NCI-H446 treated with DMSO at 0.1 percent for 48 hours (cell line): ENCODE measurements at places on chromosomes 1 and 21.

DNA sequence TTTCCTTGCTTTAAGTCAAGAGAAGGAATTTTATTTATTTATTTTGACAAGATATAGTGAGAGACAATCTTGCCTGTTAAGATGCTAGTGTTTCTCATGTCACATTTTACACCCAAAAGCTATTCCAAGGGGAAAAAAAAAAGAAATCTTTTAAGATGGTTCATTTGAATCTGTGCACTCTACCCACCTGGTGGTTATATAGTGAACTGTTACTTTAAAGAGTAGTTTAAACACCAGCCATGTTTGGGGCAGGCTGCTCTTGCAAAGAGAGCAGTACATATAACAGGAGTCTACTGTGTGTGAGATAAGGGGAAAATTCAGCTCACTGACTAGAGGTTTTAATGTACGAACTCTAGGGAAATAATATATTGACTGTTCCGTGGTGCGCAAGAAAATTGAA is 3.3 kb upstream of the ELAVL4 start:
- DNase-seq: no peak

DNA sequence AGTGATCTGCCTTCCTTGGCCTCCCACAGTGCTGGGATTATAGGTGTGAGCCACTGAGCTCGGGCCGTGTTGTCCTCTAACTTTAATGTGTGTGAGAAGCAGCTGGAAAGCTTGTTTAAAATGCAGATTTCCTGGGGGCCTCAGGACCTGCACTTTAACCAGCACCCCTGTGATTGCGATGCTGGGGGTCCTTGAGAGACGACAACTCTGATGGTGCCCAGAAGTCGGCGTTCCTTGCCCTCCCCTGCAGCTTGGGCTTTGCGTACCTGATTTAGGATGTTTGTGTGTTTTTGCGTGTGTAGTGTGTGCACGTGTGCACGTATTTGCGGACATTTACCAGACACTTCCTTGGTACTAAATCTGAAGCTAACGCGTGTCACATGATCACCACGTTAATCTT is 10.9 kb downstream of the IFNGR2 start:
- DNase-seq: no peak

DNA sequence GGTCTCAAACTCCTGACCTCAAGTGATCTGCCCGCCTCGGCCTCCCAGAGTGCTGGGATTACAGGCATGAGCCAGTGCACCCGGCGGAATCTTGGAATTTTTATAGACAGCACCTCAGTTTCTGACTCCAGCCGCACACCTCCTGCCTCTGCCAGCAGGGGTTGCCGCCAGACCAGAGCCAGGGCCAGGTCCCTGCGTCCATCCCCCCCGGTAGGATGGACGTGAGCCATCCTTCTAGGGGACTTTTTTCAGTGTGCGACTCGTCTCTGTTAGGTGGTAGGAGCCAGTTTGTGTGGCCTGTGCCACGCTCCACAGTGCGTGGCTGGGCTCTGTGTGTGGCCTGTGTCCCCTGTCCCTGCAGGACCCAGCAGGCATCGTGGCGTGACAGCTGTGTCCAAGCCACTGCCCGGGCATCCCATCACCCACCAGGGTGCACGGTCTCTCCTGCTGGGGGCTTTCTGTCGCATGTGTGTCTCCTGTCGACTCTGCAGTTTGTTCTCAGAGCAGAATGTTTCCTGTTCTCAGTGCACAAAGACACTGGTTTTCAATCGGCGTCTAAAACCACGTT is 15.6 kb downstream of the CSTB start:
- no peak for DNase-seq

- DNase-seq: no peak
These were observed 274.8 kb upstream of the C1orf105 start for GRCh38 chr1:172145656-172146055.

GRCh38 chr1:163922743-163923201 is 601.0 kb downstream of the NUF2 start:
- DNase-seq: no peak

- no peak for DNase-seq
These were observed 196.5 kb downstream of the TOMM20 start for GRCh38 chr1:234932106-234932505.

DNA sequence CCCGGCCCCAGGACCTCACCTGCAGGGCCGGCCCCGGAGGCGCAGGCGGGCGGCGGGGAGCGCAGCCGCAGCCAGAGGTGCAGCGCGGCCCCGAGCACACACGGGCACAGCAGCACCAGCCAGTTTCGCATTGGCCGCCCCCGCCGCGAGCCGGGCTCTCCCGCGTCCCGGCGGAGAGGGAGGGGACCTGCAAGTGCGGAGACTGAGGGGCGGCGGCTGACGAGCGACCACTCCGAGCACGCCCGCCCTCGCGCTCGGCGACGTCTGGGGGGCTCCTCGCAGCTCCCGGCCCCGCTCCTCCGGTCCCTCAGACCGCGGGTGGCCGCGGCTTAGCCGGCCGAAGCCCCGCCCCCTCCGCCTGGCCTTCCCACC is at the start of gene B3GALNT2:
Gene B3GALNT2 (minus strand): TSS at position 331 of the 372 bp plus-strand sequence. CDS start 200 bp downstream, at position 131.
- no peak for DNase-seq
